ENCODE measurements at places on chromosomes 11 and 22.

GRCh38 chr22:43308060-43308830, 34.9 kb downstream of the SCUBE1 start:
- peak; percentile 68 for DNase-seq

DNA sequence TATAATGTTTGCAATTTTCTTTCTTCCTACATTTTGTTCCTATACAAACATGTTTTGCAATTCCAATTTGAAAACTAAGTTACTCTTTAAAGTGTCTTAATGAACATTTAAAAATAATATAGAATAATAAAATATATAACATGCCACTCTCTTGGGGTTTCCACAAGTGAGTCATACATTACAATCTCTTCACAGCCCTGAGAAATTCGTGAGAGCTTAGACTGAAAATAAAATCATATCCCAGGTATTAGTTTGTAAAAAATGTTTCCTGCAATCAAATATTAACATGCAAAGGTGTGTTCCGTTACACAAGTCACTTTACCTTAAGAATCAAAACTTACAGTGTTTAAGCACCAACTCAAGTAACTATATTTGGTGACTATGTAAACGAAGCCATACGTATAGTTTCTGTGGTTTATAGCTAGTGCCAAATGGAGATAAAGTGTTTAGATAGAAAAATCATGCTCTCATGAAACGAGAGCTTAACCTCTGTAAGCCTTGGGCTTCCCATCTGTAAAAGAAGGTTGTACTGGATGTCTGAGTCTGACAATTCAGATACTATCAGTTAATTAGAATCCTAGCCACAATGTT, 253.6 kb upstream of the ANO3 start:
- no peak for DNase-seq

- DNase-seq, result no peak
These were observed 79.0 kb downstream of the EFCAB6 start for GRCh38 chr22:43733138-43733537.

- DNase-seq, result peak; percentile 94
These were observed 1.6 kb downstream of the FADS1 start for GRCh38 chr11:61814958-61815789.

- peak; percentile 89 for DNase-seq
These were observed 274.0 kb downstream of the SOX6 start for GRCh38 chr11:16082095-16083055.

- DNase-seq, result no peak
These were observed 44.4 kb downstream of the MOB2 start for GRCh38 chr11:1442163-1442562.

DNA sequence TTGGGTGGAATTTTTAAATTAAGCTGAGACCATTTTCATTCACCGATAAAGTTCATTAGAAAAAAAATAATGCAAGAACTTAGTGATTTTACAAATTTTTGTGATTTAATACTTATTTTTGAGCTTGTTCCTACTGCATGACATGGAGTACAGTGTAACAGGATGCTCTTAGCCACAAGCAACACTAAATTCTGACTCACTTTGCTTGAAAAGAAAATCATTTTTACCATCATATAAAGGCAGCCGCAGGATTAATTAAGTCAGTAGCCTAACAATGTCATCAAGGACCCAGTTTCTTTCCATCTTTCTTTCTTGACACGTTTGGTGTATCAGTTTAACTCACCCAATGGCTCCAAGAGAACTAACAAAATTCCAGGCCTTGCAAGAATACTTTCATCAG, 540.3 kb upstream of the LUZP2 start:
- DNase-seq, result no peak

DNA sequence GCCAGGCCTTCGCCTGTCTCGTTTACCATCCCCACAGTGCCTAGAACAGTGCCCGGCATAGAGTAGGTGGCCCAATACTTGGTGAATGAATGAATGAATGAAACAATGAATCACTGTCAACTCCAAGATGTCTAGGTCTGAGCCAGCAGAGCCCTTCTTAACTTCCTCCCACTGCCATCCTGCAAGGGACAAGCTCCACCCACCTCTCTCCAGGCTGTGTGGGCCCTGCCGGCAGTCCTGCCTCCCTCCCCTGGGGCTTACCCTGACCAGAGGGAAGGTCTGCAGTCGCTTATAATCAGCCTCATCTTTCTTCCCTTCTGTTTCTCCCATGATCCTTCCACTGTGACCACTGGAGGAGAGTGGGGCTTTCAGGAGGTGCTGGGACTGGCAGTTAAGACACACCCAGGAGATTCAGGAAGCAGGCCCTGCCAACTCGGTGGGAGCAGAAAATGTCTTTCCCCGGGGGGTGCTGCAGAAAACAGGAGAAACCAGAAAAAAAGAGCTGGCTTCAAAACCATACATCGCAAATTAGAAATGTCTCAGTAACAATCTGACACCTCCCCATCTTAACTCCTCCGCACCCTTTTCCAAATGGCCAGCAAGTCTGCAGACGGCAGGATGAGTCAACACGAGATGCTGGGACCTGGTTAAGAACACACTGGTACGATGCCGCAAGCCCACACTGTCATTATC, 11.4 kb downstream of the DNAL4 start:
- DNase-seq, result no peak

DNA sequence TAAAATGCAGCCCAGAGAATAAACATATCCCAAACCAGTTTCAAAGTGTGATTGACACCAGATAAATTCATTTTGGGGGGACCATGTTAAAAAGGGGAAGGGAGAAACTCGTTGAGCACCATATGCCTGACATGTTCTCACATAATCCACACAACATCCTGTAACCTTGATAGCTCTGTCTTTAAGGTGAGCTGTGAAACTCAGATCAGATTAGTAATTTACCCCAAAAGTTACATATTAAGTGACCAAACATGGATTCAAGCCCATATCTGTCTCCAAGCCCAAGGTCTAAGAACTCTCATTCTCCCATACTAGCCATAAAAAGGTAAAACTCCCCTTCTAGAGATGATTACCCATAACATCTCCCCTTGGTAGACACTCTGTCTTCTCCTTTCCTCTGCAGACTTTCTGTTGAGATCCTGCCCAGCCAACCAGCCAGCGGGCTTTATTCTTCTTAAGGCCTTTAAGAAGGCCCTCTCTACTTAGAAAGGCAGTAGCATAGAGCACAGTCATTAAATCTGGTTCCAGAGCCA, 150.7 kb downstream of the CCDC34 start:
- no peak for DNase-seq

DNA sequence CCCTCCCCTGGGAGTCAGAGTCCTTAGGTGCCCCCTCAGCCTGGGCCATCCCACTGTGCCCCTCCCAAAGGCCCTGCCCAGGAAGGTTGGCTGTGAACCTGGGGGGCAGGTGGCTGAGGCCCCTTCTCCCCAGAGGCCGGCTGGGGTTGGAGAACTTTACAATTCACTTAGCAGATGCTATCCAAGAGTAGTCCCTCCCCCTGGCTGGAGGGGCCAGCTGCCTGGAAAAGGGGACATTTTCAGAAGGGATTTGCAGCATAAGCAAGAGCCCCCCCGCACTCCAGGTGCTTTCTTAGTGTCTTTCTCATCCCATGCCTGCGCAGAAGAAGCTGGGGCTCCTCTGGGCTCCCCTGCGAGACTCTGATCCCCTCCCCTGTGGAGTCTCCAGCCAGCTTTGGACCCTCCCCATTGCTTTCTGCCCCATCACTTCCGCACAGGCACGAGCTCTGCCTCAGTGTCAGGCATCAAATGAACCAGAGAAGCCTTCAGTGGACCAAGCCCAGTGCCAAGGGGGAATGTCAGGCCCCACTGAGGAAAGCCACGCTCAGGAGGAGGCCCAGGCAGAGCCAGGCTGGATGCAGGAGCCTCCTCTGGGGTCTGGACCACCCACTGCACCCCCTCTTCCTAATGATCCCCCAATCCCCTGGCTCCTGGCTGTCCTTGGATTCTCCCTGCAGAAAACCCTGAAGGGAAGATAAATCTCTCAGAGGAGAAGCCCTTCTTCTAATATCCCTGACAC, 3.7 kb downstream of the SSTR3 start:
- no peak for DNase-seq

- DNase-seq, result no peak
These were observed 38.0 kb downstream of the OSBPL5 start for GRCh38 chr11:3126901-3127691.

DNA sequence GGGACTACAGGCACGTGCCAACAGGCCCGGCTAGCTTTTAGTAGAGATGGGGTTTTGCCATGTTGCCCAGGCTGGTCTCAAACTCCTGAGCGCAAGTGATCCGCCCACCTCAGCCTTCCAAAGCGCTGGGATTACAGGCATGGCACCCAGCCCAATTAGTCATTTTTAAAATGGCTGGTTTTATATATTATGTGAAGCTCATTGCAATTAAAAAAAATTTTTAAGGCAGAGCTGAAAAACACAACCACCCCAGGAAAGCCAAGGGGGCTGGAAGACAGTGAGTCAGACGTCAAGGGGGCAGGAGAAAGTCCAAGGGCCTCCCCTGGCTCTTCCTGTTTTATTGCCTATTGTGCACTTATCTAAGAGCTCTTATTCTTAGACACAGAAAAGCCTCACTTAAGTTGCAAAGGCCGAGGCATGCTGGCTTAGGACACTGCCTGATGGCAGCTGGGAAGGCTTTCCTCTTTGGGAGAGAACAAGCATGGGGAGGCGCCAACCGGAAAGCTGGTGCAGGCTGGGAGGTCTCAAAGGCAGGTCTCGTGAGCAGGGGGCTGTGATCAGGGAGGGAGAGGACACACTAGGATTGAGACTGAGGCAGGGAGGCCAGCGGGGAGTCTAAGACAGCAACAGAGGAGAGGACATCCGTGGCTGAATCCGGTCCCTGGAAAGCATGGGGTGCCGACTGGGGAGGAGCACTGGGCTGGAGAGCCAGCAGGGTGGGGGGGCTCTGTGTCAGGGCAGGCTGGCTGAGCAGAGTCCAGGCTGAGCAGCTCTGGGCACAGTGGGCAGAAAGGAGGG, 11.1 kb upstream of the OSM start:
- DNase-seq, result no peak

DNA sequence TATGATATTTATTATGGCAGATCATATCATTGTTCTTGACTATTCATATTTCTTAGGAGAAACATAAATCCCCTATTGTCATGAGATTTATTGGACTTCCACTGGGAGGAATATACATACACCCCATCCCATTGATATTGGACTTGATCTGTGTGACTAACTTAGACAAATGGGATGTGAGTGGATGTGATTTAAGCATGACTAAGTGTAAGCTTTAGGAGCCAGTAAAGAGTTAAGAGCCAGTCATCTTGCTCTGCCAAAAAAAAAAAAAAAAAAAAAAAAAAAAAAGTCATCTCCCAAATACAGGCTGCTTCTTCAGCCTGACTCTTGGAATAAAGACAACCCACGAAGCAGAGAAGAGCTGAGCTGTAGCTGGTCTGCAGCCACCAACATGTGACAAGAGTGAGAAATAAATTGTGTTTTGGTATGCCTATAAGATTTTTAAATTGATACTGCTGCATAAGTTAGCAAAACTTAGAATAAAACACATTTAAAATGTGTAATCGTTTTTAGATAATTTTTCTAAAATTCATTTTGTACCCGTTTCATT, 595.0 kb upstream of the LRRC4C start:
- DNase-seq, result no peak

DNA sequence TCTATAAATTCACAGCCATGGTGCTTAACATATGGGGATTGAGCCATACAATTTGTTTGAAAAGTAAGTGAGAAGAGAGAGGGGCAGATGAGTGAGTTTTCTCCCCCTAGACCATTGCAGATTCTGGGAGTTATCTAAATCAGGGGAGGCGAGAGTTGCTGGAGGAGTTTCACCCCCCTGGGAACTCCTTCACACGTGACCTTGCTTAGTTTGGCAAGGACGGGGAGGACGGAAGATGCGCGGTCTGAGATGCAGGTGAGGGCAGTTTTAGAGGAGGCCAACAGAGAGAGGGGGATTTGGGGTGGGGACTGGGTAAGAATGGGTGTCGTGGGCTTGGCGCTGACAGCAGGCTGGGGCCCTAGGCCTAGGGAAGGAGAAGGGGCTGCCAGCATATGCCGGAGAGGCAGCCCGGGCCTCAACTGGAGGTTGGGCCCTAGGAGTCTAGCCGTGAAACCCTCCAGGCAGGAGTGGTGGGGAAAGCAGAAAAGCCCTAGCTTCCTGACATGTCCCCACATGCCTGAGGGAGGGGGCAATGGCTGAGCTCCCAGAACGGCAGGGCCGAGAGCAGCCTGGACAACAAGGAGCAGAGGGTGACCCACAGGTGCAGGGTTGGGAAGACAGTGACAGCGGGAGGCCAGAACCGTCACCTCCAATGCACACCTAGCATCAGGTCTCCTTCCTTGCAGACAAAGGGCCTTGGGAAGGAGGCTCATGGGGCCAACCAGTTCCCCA, 63.9 kb downstream of the ELFN2 start:
- DNase-seq, result no peak

GRCh38 chr11:35152575-35152974, 13.6 kb downstream of the CD44 start:
- no peak for DNase-seq

- DNase-seq, result no peak
These were observed 16.0 kb downstream of the TCP11L1 start for GRCh38 chr11:33055375-33055774.

- DNase-seq, result no peak
These were observed 48.7 kb downstream of the IGLL5 start for GRCh38 chr22:22936180-22936914.

GRCh38 chr22:48944433-48944750, 883.3 kb downstream of the BRD1 start:
- DNase-seq, result no peak

DNA sequence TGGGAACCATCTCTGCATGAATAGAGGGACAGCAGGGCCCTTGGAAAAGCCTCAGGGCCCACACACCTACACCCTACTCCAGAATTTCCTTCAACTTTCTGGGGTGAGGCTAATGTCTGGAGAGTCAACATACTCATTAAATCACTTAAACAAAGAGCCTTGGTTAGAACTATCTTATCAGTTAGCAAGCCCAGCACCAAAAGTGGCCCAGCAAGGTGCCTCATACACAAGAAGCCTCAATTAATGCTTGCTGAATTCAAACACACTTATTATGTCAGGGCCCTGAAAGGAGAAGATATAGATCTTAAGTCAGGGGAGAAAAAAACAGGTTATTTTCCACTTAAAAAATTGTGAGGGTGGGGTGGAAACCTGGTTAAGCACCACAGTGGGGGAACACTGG, 61.4 kb downstream of the C11orf58 start:
- DNase-seq, result no peak

Data from NCI-H1092 treated with DMSO at 0.1 percent for 48 hours (cell line).